ENCODE measurements at places on chromosomes 12 and 14.

GRCh38 chr14:105205673-105206208 is 24.6 kb upstream of the NUDT14 start:
- DNase-seq, result no peak

DNA sequence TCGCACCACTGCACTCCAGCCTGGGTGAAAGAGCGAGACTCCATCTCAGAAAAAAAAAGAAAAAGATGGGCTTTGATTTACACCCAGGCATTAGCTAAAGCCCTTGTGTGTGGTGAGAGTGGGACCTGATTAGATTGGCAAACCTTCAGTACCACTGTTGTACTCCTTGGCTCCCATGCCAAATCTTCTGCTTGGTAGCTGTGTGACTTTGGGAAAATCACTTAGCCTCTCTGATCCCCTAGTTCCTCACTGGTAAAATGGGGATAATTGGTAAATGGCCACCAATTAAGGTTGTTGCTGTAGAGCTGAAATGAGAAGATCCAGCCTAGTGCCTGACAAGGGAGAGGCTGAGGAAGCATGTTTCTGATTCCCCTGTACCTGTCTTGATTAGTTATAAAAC is 63.7 kb downstream of the SLC25A47 start:
- no peak for DNase-seq

- no peak for DNase-seq
These were observed at the start of gene EVL for GRCh38 chr14:100065111-100065871. Gene EVL, plus strand, starts transcription at chr14:100065422. Its CDS starts 79 bp downstream, at chr14:100065501.

DNA sequence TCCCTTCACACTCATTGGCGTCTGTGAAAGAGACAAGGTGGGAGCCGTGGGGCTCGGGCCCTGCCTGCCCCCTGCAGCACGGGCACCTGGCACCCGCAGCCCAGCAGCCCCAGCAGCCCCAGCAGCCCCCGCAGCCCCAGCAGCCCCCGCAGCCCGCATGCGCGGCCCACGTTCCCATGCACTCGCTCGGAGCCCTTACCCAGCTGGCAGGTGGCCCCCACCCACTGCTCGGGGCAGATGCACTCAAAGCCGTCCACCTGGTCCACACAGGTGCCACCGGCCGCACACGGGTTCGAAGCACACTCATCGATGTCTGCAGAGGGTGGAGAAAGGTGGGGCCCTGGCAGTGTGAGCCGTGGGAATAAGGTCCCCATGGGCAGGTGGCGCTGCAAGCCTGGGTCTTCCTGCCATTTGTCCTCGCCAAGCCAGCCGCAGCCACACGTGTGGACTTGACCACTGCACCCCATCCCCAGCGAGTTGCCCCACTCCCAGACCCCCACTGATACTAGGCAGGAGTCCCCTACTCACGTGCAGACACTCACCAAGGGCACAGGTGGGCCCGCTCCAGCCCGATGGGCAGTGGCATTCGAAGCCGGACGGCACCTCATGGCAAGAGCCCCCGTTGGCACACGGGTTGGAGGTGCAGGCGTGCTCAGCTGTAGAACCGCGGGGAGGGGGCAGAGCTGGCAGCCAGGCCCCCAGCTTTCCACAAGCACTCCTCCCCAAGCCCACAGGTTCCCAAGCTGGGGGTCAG is 17.3 kb downstream of the JAG2 start:
- no peak for DNase-seq

GRCh38 chr14:24274101-24274543 is 2.7 kb upstream of the RABGGTA start:
- no peak for DNase-seq

- no peak for DNase-seq
These were observed 215.9 kb downstream of the CHST11 start for GRCh38 chr12:104672501-104673265.

- no peak for DNase-seq
These were observed 163.0 kb upstream of the TMCC3 start for GRCh38 chr12:94813314-94813713.

GRCh38 chr12:115404761-115405470 is 720.9 kb upstream of the TBX3 start:
- no peak for DNase-seq

- no peak for DNase-seq
These were observed 6.8 kb downstream of the OR11G2 start for GRCh38 chr14:20197459-20197858.

DNA sequence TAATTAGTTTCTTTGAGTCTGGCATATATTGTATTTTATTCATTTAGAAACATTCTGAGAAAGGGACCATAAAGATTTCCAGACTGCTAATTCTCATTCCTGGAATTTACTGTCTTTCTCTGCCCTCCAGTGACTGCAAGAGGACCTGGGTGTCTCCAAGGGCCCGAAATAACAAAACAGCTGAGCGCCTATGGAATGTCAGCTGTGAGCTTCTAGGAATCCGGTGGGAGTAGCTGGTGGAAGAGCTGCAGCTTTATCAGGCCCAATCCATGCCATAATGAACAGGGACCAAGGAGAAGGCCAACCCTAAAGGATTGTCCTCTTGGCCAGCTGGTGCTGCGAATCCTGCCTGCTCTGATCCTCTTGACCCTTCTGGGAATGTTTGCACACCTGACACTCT is 31.9 kb downstream of the RDH12 start:
- DNase-seq, result no peak

- no peak for DNase-seq
These were observed 339.0 kb downstream of the KCNH5 start for GRCh38 chr14:62706217-62706616.

- DNase-seq, result peak; percentile 47
These were observed 110.9 kb downstream of the KSR2 start for GRCh38 chr12:117857632-117858612.

DNA sequence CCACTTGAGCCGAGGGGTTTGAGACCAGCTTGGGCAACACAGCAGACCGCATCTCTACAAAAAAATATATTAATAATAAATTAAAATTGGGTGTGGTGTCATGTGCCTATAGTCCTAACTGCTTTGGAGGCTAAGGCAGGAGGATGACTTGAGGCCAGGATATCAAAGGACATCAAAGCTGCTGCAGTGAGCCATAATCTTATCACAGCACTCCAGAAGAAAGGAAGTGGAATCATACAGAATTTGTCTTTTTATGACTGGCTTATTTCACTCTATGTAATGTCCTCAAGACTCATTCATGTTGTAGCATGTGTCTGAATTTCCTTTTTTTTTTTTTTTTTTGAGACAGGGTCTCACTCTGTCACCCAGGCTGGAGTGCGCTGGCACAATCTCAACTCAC is 43.9 kb upstream of the NUDT4 start:
- DNase-seq, result no peak

DNA sequence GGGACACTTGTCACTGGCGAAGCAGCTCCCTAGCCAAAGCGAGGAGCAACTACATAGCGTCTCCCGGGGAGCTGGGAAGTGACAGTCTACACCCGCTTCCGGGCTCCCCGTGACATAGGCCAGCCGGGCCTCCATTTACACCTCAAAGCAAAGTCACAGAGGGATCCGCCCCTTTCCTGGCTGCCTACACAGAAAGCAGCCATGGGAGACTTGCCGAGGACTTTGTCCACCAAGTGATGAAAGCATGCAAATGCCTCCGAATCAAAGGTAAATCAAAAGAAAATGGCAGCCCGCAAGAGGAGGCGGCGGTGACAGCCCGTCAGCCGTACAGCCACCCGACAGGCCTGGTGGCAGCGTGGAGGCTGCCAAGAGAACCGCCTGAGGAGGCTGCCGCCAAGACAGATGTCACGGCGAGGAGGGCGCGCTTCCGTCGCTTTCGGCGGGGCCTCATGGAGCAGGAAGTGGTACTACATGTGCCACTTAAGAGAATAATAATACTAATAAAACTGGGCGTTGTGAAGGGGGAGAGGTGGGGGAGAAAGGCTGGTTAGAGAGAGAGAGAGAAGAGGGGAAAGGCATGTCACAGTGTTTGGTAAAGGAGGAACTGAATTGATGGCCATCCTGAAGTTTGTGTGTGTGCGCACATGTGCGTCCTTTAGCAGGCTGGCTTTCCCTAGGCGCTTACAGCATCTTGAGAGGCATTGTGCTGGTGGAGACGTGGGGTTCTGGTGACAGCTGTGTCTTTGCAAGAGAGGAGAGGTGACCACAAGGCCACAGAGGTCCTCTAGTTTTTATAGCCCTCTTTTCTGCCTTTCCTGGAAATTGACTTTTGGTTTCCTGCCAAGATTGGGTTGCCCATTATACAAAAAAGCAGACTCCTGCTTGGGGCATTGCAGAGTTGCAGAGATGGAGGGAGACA is 661.7 kb downstream of the VRK1 start:
- DNase-seq, result no peak

GRCh38 chr12:94149781-94150239 is 1.4 kb downstream of the PLXNC1 start:
- peak; percentile 64 for DNase-seq

- DNase-seq, result no peak
These were observed 82.8 kb downstream of the B4GALNT3 start for GRCh38 chr12:542395-543113.

DNA sequence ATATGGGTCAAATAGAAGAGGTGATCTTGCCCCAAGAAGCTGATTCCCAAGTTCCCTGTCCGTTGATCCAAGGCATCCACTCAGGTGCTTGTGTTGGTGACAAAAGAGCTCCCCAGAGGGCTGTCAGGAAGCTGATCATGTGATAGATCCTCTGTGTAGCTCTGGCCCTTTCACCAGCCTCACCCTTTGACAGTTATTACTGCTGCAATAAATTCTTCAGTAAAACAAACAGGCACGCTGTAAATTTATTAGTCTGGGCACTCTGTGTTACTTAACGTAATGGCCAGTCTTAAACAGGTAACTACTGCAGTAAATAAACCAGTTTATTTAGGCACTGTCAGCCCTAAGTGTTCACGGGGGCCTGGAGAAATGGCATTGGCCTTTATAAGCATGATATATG is 473.9 kb downstream of the BCL11B start:
- no peak for DNase-seq

DNA sequence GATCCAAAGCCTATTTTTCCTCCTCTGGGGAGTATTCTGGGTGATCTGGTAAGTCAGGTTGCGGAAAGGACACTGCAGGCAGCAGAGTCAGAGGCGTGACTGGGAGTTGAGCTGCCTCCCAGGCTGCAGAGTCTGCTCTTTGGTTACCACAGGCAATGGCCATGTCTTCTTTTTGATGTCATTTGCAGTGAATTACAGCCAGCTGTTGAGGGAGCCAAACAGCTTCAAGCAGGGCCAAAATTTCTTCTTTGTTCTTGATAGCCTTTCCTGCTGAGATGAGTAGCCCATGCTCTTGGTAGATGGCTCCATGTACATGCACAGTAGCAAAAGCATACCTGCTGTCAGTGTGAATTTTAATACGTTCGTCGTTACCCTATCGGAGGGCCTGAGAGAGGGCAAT is 116.6 kb upstream of the PZP start:
- no peak for DNase-seq

DNA sequence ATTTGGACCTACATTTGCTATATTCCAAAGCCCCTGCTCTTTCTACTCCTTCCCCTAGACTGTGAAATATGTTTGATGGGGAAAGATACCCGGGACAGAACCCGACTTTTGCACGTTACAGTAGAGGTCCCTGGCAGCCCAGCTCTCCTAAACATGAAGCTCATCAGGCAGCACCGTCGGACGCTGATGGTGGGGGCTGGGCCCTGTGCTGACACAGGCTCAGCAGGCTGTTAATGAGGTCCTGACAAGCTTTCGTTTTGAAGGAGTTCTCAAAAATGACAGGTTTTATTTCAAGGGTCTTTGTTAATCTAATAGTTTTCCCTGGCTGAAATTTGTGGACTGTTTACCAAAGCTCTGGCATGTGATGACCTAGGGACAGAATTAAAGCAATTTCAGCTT is 102.3 kb downstream of the SLC25A47 start:
- DNase-seq, result no peak

DNA sequence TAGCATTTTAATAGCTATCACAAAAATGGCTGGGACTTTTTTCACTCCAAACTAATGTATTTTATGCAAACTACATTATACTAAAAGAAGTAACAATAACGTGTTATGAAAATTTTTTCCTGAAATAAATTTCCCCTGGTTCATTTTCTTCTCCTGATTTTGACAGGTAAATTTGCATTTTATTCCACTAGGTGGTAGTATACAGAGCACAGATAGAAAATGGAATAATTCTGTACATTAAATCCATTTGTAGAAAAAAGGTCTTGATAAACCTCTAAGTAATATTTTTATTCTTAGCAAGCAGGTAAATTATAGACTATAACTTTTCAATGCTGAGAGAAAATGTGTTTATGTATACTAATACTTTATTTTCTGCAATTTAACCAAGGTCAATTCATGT is 96.5 kb downstream of the BCAT1 start:
- DNase-seq, result no peak

DNA sequence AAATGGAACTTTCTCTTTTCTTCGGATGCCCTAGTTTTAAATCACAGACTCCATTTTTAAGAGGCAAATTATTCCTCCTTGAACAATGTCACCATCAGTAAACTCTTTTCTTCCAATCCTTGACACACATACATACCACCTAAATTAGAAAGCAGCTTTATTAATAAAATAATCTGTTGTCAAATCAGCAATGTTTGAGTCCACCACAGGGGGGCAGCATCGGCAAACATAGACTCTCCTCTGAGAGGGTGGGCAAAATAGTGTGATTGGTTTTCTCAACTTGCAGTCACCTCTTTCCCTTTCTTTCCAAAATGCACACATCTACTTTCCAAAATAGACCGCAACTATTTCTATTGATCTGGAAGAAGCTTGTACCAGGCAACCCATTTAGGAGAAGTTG is 438.4 kb upstream of the OR4E1 start:
- no peak for DNase-seq

DNA sequence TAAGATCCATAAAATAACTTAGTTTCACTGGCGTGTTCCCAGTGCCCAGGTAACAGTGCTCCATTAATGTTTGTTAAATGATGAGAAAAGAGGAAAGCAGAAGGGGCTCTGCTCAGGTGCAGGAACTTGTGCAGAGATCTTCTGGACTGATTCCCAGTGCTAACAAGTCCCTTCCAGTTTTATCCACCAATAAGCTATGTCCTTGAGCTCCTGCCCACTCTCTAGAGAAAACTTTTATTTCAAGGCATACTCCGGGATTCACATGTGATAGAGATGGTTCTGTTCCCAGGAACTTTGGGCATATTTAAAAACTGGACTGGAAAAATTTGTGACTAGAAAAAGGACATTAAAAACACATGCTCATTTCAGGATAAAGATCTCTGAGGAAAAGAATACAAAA is 1.9 kb downstream of the GYS2 start:
- DNase-seq, result no peak

- DNase-seq, result no peak
These were observed 115.6 kb downstream of the CALM1 start for GRCh38 chr14:90512329-90512991.

DNA sequence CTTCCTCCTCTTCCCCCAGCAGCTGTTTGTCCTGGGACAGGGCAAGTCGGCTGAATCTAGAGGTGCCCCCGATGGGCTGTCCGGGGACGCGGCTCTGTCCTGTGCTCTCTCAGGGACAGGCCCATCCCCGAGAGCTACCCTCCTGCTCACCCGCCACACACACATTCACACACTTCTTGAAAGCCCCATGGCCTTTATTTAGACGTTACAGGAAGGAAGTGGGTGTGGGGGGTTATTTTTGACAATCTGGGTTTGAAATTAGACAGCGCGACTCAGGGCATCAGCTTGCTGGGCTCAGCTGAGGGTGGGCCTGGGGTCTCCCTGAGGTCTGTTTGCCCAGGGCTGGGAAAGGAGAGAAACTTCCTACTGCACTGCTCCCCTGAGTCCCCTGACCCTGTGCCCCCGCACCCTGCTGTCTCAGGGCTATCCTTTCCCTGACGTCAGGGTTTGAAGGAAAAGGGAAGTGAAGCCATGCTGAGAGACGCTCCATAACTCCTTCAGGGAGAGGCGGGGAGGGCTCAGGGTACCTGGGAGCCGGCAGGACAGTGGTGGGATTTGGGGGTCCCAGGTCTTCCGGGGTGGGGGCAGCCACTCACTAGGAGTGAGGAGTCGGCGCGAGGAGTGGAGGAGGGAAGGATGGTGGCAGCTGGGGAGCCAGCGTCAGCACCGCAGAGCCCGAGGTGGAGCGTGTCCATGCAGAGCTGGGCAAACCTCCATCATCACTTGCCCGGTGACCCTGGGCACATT is 8.1 kb downstream of the PTPN6 start:
- DNase-seq, result no peak

Data from HuH-7.5 (cell line).